ENCODE measurements at places on chromosomes 7 and 10.

- DNase-seq, result no peak
Measured at GRCh38 chr10:1731592-1731991, 5.7 kb downstream of the ADARB2 start.

DNA sequence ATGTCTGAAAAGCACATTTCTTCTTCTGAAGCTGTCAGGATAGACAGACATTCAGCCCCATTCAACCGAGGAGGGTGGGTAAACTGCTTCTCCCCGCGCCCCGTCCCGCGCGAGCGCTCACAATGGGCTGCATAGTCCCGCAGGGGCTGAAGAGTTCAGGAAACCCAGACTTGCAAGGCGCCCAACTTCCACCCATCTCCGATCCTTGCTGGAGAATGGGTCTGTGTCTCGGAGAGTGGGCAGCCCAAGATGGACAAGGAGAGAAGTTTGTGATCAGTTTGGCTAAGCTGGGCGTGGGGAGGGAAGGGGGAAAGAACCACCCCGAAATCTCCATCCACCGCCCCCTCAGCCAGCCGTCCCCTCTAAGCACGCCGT is 686 bp downstream of the AASS start:
- DNase-seq, result no peak

- no peak for DNase-seq
Measured at GRCh38 chr7:108347616-108348015, 108.6 kb downstream of the NRCAM start.

DNA sequence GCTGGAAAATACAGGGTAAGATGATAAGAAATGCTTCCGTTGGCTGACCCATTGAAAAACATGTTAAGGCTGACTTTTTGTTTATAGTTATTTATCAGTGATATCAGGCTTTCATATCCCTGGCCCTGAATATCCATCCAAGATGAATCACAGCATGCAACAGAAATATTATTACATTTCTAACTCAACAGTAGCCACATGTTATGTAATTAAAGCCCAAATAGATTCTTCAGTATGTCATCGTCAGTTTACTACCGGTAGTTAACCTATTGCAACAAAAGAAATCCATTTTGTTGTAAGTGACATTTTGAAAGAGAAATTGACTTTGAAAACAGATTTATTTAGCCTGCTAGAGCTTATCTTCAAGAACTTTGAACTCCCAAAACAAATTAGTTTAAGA is 354.1 kb upstream of the CELF2 start:
- no peak for DNase-seq

GRCh38 chr7:150435390-150436073 is 14.9 kb upstream of the GIMAP8 start:
- DNase-seq, result no peak

DNA sequence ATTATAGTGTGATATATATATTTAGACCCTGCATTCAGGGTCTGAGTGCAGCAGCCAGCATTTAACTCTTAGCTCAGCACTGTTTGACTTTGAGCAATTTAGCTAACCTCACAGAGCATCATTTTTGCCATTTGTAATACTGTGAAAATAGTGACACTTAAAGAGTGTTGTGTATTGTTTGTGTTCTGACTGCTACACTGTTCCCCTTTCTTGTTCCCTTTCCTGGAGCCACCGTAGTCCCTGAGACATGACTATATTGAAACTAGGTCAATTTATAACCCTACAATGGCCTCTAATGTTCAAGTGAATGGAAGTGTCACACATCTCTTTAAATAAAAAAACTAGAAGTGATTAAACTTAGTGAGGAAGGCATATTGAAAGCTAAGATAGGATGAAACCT is 20.3 kb upstream of the CD36 start:
- DNase-seq, result no peak

DNA sequence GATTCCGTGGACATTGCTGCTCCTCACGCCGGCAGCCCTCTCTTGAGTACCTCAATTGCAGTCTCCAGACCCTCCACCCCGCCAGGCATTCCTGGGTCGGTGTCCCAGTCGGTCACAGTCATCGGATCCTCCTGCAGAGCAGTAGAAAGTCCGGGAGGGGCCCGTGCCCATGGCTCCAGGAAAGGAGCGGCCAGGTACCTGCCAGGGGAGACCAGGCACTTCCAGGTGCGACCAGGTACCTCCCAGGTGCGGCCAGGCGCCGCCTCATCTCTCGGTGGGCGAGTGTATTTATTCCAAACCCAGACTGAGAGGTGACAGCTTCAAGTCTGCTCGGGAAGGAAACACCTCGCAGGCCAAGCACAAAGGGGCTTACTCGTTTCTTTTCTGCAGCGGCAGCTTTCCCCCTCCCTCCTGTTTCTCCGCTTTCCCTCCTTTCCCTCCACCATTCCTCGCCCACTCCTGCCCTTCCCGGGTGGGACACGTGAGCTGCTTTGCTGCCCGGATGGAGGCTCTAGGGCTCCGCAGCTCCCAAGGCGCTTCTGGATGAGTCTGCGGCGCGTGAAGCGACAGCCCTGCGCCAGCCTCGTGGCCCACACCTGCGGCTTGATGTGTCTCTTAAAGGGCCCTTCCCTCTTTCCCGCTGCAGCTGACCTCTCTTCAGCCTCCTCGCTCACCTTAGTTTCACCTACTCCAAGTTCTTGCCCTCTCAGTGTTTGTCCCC is 39.4 kb upstream of the AGK start:
- no peak for DNase-seq

- no peak for DNase-seq
Measured at GRCh38 chr10:114996542-114996941, 58.5 kb downstream of the TRUB1 start.

Data from NCI-H2171 (cell line).